ENCODE measurements at places on chromosomes 7 and 10. TPM values are rescaled to one million over a fixed set of nuclear protein-coding genes. Genes with fewer than 3 reads are reported as not detected.

The MACC1 gene
- 0.07 TPM for polyA plus RNA-seq

GRCh38 chr7:70573071-70573661 lies 558.8 kb upstream of the GALNT17 start:
- DNase-seq: no peak

DNA sequence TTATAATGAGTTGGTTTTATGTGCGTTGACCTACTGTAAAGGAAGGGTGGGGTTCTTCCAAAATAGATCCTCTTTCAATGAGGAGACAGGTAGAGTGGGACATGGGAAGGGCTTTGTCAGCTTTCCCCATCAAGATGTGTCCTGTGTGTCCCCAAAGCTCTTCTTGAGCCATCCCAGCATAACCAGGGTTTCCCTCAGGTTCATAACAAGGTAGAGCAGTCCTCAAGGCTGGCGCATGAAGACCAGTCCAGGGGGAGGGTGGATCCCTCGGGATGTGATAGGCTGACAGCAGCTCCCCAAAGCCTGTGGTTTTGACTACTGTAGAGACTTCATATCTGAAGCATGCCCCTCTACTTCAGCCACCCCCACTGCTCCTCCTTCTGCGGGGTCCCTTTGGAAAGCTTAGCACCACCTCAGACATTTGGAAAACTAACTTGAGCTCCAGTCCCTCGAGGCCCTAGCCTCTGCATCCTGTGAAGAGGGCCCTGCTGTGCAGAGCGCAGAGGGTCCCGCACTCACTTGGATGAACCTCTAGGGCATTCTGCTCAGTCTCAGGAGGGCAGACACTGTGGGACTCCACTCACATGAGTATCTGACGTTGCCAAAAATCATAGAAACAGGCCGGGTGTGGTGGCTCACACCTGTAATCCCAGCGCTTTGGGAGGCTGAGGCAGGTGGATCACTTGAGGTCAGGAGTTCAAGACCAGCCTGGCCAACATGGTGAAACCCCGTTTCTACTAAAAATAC lies 1.1 kb upstream of the GIMAP8 start:
- no peak for DNase-seq

- no peak for DNase-seq
Measured at GRCh38 chr7:128116740-128117139, 85.5 kb upstream of the LRRC4 start.

- DNase-seq: no peak
Measured at GRCh38 chr7:20275637-20276036, 55.1 kb upstream of the ITGB8 start.

Data from AG04450 (cell line).